Cortex of kidney (tissue), 1 donor: ENCODE measurements at places on chromosomes 11 and 22.

GRCh38 chr22:32353292-32353691 is 4.4 kb upstream of the RFPL3 start:
- no peak for DNase-seq

GRCh38 chr22:50503475-50504145 is 3.9 kb downstream of the LMF2 start:
- DNase-seq: no peak

DNA sequence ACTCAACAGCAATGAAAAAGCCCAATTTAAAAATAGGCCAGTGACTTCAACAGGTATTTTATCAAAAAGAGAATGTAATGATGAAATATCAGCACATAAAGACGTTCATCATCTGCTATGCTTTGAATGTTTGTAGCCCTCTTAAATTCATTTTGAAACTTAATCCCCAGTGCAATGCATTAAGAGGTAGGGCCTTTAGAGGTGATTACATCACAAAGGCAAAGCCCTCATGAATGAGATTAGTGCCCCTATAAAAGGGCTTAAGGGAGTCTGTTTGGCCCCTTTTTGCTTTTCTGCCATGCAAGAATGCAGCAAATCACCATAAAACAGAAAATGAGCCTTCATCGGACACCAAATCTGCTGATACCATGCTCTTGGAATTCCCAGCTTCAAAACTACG is 637.0 kb downstream of the DLG2 start:
- no peak for DNase-seq

GRCh38 chr11:116993599-116993998 is 104.6 kb downstream of the SIK3 start:
- no peak for DNase-seq

GRCh38 chr11:44113018-44113417 is 17.5 kb downstream of the EXT2 start:
- no peak for DNase-seq

DNA sequence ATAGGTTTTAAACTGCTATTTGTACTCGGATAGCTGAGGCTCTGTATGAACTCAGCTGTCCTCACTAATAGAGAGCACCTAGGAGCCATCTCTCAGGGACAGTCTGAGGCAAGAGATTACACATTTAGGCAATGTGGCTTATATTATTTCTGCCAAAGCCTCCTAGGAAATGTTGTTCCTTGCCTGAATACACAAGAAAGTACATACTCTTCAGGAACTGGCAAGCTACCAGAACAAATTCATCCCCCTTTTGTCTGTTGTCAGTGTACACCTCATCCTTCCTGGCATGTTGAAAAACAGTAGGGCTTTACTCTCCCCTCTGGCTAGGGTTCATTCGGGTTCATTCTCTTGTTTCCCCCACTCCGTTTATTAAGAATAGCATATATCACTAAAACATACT is 615.9 kb upstream of the FAT3 start:
- DNase-seq: no peak

DNA sequence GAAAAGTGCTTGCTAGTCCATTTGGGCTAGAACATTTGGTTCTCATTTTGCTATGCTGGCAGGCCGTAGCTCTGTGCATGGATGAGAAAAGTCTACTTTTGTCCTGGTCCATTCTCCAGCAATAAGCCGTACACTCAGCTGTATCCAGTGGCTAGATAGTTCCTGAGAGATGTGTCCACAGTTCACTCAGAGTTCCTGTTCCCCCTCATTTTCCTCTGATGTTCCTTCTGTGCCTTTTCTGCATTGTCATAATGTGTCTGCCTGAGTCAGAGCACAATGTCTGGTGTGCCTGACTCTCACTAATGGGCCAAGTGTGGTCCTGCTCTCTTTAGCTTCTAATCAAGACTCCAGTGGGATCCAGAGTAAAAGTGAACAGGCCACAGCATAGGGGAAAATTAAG is 215.7 kb upstream of the CTSC start:
- no peak for DNase-seq

- no peak for DNase-seq
Observed at GRCh38 chr11:65802841-65803240, 16.0 kb downstream of the OVOL1 start.

- no peak for DNase-seq
Observed at GRCh38 chr11:808427-809286, 1.1 kb upstream of the RPLP2 start.

- DNase-seq: no peak
Observed at GRCh38 chr11:66388780-66389386, 17.3 kb upstream of the SLC29A2 start.

GRCh38 chr11:44604171-44604581 is 38.7 kb downstream of the CD82 start:
- no peak for DNase-seq

- no peak for DNase-seq
Observed at GRCh38 chr11:7532405-7533145, 18.8 kb downstream of the PPFIBP2 start.

GRCh38 chr11:10139143-10139542 is 154.9 kb downstream of the SBF2 start:
- DNase-seq: no peak

DNA sequence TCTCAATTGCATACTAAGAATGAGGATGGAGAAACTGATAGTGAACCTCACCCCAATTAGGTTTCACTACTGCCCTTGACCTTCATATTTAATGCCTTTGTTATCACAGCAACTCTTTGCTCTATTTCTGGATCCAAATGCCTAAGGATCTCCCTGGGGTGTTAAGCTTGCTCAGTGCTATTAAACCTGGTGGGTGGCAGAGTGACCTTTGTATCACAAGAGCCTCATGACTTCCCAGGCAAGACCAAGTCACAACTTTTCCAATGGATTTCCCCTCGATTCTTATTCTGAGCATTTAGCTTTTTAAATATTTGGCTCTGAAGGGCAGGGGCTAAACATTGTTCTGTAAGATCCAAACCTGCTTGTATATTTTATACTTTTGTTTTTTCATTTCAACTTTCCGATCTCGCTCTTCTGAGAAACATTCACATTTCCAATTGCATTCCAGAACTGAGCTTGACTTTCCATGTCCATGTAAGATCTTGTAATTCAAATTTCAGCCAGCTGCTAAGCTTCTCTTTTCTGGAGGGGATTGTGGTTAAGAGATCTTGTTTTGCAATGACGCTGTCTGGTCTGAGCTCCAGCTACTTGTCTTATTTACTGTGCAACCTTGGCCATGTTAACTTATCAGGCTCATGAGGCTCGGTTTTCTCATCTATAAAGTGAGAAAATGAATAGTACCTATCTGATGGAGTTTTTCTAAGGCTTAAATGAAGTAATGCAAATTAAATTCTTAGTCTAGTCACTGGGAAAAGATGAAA is 6.4 kb upstream of the EHF start:
- no peak for DNase-seq

DNA sequence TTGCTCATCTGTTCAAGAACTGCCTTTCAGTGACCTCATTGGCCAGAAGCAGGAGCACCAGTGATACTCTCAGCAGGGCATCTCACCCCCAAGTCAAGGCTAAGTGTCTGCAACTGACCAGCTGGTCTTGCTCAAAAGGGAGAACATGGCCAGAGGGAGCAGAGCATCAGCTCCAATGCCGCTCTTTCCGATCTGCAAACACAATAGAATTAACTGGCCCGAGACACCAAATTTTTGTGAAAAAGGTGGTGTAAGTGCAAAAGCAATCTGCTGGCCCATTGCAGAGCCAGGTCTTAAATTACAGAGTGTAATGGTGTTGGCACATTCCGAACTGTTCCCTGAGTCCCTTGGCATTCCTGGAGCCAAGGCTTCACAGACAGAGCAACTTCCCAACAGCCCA is 97.0 kb downstream of the PKNOX2 start:
- DNase-seq: no peak

- no peak for DNase-seq
Observed at GRCh38 chr22:30026756-30027155, 53.5 kb upstream of the HORMAD2 start.

DNA sequence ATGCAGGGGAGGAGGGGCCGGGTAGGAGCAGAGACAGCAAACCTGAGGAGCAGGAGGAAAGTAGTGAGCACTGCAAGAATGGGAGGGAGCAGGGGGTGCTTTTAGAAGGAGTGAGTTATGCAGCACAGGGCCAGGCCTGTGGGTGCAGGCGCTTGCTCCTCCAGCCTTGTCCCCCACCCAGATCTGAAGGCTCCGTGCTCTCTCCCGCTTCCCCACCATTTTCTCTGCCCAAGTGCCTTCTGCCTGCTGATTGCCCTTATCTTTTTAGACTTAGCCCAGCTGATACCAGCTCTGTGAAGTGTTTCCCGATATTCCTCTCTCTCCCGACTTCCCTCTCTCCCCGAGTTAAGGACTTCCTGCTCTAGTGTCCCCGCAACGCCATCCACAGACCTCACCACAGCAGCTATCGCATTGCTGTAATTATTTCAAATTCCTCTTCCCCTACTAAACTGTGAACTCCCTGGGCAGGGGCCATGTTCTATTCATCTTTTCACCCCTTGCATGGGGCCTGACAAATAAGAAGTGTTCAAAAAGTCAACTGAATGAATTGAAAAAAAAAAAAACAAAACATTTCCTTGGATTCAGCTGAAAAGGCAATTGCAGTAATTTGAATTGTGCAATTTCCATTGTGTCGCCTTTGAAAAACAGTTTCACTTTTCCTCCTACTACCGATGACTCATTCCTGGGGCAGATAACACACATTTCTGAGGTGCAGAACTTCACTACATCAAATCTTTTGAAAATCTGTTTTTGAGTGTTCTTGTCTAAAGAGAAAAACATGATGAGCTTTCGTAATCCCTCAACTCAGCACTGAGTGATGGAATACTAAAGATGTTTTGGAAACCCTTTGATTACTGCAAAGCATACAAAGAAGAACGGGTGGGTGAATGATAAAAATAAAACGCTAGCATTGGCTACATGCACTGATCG is 69.7 kb upstream of the BMAL1 start:
- no peak for DNase-seq

DNA sequence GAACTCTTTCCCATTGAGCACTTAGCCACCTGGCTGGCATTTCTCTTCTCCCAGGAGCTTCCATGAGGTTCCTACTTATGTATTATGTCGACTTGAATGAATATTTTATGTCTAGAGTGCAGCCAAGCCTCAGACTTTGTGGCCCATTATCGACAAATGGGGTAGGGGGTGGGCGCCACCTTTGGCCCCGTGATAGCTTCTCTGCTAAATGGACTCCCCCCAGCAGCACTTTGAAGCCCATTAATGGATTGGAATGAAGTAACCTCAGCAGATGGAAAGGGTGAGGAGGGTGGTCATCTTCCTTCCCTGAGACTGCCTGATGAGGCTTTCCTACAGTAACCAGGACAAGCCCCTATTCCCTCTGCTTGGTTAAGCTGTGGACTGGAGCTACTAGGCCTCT is 5.9 kb downstream of the MARK2 start:
- DNase-seq: no peak

DNA sequence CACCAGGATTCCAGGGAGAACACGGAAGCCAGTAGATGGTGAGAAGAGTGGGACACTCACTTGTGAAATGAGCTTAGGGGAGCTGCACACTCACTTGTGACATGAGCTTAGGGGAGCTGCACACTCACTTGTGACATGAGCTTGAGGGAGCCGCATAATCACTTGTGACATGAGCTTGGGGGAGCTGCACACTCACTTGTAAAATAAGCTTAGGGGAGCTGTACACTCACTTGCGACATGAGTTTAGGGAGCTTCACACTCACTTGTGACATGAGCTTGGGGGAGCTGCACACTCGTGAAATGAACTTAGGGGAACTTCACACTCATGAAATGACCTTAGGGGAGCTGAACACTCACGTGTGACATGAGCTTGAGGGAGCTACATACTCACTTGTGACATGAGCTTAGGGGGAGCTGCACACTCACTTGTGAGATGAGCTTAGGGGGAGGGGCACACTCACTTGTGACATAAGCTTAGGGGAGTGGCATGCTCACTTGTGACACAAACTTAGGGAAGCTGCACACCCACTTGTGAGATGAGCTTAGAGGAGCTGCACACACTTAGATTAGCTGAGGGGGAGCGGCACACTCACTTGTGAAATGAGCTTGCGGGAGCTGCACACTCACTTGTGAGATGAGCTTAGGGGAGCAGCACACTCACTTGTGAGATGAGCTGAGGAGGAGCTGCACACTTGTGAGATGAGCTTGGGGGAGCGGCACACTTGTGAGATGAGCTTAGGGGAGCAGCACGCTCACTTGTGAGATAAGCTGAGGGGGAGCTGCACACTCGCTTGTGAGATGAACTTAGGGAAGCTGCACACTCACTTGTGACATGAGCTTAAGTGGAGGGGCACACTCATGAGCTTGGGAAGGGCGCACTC is 59.0 kb downstream of the NCAPD3 start:
- DNase-seq: no peak

GRCh38 chr11:3712274-3712673 is 41.1 kb upstream of the CHRNA10 start:
- DNase-seq: no peak

DNA sequence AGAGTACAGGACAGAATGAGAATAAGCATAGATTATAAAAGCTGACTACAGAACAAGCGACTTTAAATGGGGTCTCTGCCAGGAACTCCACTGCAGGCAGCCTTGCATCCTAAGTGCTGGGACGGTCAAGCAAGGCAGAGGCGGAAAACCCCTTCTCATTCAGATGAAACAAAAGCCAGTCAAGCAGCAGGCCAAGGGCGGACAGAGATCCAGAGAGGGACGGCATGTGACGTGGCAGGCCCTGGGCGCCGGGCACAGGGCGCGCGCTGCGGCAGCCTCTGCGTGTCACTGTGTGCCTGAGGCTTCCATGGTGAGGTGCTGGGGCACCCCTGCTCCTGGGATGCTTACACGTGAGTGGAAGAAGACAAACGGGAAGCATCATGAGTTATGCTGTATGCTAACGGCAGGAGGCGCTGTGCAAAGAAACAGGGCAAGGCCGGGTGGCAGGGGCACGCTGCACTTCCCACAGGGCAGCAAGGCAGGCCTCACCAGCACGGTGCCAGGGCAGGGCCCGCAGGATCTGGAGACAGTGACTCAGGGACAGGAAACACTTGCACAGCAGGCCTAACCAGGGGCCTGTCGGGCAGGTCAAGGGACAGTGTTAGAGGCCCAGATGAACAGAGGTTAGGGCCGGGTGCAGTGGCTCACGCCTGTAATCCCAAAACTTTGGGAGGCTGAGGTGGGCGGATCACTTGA is 6.2 kb downstream of the TOLLIP start:
- no peak for DNase-seq

GRCh38 chr11:2160736-2161259 is at the start of gene INS:
Gene INS (minus strand): TSS chr11:2161209. CDS start chr11:2160971, 238 bp downstream.
- no peak for DNase-seq
